ENCODE measurements at places on chromosomes 5 and 9.

DNA sequence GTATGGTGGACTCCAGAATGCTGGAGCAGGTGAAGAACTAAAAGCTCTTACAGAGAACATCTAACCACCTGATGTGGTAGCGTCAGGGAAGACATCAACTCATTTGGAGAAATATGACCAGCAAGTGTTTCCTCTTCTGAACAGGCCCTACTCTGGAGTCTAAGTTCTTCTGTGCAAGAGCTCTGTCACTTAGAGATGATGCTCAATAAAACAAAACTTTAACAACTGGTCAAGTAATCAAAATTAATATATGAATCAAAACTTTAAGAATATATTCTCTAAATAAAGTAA is 85.8 kb downstream of the CYFIP2 start:
- DNase-seq: no peak

- no peak for DNase-seq
Observed at GRCh38 chr9:13282998-13283397, 3.5 kb upstream of the MPDZ start.

DNA sequence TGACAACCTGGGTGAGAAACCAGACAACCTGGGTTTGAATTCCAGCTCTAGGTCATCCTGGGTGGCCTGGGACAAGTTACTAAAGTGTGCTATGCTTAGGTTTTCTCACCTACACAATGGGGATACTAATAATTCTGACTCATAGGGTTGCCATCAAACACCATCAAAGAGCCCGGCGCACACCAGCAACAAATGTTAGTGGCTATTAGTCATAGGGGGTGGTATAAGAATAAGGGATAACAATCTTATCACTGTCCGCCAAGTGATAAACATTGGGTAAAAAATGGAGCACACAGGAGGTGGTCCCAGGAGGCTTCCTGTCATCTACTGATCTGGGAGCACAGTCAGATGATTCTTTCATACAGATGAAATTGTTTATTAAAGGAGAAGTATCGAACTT is 61.4 kb upstream of the AFAP1L1 start:
- DNase-seq: no peak

DNA sequence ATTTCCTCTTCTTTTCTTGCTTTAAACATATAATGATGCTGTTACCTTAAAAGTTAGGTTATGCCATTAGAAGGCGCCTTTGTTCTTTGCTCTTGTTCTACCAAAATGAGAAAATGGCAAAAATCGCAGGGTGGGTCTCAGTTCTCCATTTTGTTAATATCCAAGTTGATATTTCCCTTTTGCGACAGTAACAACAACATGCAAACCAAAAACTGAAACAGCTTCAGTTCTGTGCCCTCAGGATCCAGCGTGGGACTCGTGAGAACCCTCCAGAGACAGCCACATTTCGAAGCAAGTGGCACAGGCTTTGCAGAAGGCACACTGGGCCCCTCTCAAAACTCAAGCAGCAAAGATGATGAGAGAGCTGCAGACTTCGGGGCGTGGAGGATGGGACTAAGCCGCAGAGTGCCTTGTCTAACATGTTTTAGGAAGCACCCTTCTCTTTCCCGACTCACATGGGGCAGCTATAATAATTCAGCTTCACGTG is 33.0 kb upstream of the LCP2 start:
- DNase-seq: no peak

DNA sequence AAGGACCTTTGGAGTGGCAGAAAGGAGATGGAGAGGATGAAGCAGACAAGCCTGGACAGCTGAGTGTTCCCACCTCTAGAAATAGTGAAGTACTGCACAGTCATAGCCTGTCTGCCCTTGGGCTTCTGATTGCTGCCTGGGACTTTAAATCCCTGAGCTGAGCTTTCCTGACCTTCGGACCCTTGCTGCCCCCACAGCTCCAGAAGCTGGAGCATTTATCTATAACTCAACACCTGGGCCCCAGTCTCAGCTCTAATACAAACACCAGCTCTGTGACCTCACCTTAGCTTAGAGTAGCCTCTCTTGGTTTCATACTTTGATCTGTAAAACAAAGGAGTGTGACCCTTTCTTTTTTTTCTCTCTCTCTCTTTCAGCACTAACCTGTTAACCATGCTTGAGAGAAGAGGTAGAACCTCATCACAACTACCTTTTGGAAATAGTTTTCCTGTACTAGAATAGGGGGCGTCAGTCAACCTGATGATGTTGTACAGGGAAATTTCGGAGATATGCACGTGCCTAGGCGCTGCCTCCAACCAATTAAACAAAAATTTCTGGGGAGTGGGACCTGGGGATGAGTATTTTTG is 25.4 kb upstream of the ELL2 start:
- DNase-seq: no peak

GRCh38 chr5:162248107-162248713 is 180.6 kb downstream of the GABRG2 start:
- no peak for DNase-seq

DNA sequence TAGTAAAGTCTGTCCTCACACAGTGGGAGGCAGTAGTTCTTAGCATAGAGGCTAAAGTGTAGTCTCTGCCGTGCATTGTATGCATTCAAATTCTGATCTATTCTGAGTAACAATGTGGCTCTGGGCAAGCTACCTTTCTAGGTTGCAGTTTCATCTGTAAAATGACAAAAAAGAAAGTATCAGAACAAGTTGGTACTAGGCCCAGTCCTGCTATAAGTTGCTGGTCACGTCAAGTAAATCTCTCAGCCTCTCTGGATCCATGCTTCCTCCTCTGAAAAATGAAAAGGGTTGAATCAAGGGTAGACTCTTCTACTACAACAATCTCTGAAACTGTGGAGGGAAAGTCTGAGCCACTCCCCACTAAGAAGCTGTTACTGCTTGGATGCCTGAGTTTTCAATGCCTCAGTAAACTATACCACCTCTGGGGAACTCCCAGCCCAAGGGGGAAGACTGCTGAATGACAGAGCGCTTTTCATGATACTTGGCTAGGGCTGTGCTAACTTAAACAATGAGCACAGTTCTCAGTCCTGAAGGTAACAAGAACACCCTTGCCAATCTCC is 34.5 kb upstream of the SPARC start:
- DNase-seq: no peak

- no peak for DNase-seq
Observed at GRCh38 chr5:148393390-148393741, 9.6 kb downstream of the FBXO38 start.

DNA sequence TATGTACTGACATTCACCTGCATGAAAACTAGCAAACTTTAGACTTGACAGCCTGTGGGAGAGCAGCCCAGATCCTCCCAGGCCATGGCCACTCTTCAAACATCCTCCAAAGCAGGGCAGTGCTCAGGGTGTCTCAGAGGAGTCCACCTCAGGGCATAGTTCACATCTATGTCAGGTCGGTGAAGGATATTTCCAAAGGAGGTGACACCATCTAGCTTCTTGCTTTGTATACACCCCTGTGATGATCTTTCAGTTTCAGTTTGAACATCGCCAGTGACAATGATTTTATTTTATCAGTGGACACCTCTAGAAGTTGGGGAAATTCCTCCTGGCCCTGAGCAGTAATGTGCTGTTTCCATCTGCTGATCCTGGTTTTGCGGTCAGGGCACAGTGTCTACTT is 20.1 kb downstream of the CDK20 start:
- no peak for DNase-seq

Data from NCI-H1048 (cell line).